ENCODE measurements at places on chromosomes 2 and 18.

DNA sequence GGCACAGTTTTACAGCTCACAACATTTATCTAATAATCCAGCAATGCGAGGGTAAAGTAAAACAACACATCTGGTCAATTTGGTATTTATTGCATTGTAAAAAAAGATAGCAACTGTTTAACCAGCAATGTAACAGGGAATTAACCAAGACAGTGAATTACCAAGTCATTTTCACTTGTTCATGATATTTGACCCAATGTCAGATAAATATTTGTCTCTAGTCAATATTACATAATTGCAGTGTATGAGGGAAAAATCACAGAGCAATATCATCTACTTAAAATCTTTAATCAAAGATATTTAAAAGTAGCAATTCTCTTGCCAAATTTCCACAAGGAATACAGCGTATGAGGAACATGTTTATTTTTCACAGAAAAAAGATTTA, 1265.1 kb upstream of the CHAC2 start:
- no peak for DNase-seq

GRCh38 chr18:62566199-62566598, 43.4 kb downstream of the ZCCHC2 start:
- no peak for DNase-seq

DNA sequence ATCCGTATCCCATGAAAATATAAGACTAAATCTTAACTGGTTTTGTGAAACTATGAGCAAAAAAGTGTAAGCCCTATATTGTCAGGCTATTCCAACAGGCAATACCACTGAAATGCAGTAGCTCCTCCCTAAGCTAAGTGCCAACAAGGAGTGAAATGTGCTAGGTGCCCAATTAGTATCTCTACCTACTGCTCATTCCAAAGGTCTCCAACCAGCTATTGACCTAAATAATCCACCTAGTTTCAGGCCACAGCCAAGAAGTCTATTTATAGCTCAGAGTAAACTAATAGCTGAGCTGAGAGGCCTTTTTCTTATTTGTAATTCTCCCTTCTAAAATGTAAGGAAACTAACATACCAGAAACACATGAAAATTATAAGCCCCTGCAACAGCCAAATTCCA, 482.2 kb downstream of the DCC start:
- no peak for DNase-seq

- no peak for DNase-seq
Observed at GRCh38 chr2:23452853-23453420, 68.0 kb downstream of the KLHL29 start.

Data from activated T-helper 1 cell treated with anti-CD3 and anti-CD28 coated beads, Interleukin-2, amount 50 U/mL, for 16 hours (primary cell).